ENCODE measurements at places on chromosomes 13 and 19.

DNA sequence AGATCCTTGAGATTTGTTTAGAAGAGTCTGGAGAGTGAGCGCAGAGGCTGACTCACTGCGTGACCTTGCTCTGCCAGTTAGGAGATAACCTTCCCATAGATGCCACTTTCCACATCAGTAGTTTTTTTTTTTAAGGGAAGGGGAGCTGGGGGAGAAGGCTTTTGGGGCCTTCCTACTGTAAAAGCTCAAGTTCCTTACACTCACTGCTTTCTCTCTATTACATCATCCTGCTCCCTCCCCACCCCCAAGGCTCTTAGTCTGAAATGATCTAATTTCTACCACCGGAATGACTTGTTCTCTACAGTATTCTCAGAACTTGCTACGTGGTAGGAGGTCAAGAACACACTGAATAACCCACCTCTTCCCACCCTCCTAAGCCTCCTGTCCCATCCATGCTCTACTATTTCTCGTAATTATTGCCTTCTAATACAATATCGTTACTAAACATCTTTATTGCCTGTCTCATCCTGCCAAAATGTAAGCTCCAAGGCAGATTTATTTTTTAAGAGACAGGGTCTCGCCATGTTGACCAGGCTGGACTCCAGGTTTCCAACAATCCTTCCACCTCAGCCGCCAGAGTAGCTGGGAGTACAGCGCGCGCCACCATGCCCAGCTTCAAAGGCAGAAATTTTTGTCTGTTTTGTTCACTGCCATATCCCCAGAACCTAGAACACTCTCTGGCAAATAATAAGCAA, 1.2 kb downstream of the LONP1 start:
- no peak for DNase-seq

- DNase-seq, result no peak
These were observed 229.4 kb downstream of the ITGBL1 start for GRCh38 chr13:101681834-101682233.

- DNase-seq, result no peak
These were observed 1.6 kb downstream of the FAM83E start for GRCh38 chr19:48613024-48613851.

GRCh38 chr13:84500016-84500415, 617.7 kb upstream of the SLITRK1 start:
- no peak for DNase-seq

GRCh38 chr19:55266404-55266803, 7.6 kb upstream of the PPP6R1 start:
- DNase-seq, result no peak

DNA sequence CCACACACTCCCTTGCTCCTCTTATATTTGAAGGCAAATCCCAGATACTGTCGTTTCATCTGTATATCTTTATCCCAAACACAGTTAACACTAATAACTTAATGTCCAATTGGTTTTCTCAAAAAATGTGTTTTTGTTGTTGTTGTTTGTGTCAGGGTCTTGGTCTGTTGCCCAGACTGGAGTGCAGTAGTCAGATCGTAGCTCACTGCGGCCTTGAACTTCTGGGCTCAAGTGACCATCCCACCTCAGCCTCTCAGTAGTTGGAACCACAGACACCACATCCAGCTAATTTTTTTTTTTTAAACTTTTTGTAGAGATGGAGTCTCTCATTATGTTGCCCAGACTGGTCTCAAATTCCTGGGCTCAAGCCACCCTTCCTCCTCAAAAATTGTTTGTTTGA, 137.7 kb downstream of the PDS5B start:
- no peak for DNase-seq

DNA sequence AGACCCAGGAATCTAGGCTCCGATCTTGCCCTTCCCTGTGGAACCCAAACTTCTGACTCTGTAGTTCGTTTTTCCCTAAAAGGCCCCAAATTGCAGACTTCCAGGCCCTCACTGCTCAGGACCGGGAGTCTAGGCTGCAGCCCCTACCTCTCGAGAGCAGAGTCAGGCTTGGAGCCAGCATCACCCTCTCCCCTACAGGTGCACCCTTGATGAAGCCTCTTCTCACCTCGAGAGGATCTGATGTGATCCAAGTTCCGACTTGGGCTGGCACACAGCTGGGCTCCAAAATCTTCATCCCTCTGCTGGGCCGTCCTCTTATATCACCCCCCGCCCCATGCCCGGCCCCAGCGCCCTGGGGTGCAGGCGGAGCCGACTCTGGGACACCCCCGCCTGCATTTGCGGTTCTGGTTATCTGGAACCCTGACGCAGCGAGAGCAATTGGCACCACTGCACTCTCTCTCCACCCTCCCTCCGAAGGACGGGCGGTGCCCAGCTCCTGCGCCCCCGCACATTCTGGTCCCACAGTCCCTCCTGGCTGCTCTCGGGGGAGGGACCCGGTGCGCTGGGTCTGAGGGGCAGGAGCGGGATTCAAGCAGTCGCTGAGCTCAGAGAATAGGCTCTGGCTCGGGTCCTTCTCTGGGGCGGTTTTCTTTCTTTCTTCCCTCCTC, at the start of gene KLK7:
TSS of gene KLK7 (minus strand) at position 293 of the 668 bp plus-strand sequence. CDS start 1,518 bp downstream, outside the sequence.
- no peak for DNase-seq

GRCh38 chr13:94656766-94657165, 55.1 kb downstream of the GPR180 start:
- no peak for DNase-seq

Data from CD4-positive, alpha-beta memory T cell (primary cell).